Mesangial cell (primary cell): ENCODE measurements at places on chromosomes 4 and X. TPM values are rescaled to one million over a fixed set of nuclear protein-coding genes. Genes with fewer than 3 reads are reported as not detected.

RNF175 gene
- total RNA-seq, result 1.5 and 2.7 TPM in 2 replicates

SLC10A6 gene
- not detected in 2 replicates for total RNA-seq

ALAS2 gene
- total RNA-seq, result not detected in 2 replicates

DDX60 gene
- total RNA-seq, result 5.2 and 9.5 TPM in 2 replicates

GNPDA2 gene
- 10.8 and 14.2 TPM in 2 replicates for total RNA-seq

CCNA2 gene
- total RNA-seq, result 5.3 and 161 TPM in 2 replicates

EFHC2 gene
- total RNA-seq, result 0.33 and 0.51 TPM in 2 replicates

ZGRF1 gene
- 0.63 and 5.2 TPM in 2 replicates for total RNA-seq

PABPC1L2A gene
- total RNA-seq, result not detected in 2 replicates

GC gene
- not detected in 2 replicates for total RNA-seq

BEX5 gene
- total RNA-seq, result 0.16 and 0.51 TPM in 2 replicates

SSX2B gene
- not detected in 2 replicates for total RNA-seq

SAGE1 gene
- total RNA-seq, result not detected in 2 replicates

ARMCX4 gene
- 2.0 and 2.7 TPM in 2 replicates for total RNA-seq

NHSL2 gene
- 2.0 and 2.8 TPM in 2 replicates for total RNA-seq

DAPP1 gene
- under 0.01 TPM in 1 of 2 replicates, not detected in the other for total RNA-seq

PABPC4L gene
- 0.81 and 1.4 TPM in 2 replicates for total RNA-seq

LPAR4 gene
- total RNA-seq, result 0.63 and 1.8 TPM in 2 replicates

CNKSR2 gene
- 1.3 and 2.3 TPM in 2 replicates for total RNA-seq

PLAC1 gene
- 0.89 TPM in 1 of 2 replicates, not detected in the other for total RNA-seq

RS1 gene
- not detected in 2 replicates for total RNA-seq

TMEM187 gene
- total RNA-seq, result 9.0 and 10.6 TPM in 2 replicates
